ENCODE measurements at places on chromosomes 2 and 18.

DNA sequence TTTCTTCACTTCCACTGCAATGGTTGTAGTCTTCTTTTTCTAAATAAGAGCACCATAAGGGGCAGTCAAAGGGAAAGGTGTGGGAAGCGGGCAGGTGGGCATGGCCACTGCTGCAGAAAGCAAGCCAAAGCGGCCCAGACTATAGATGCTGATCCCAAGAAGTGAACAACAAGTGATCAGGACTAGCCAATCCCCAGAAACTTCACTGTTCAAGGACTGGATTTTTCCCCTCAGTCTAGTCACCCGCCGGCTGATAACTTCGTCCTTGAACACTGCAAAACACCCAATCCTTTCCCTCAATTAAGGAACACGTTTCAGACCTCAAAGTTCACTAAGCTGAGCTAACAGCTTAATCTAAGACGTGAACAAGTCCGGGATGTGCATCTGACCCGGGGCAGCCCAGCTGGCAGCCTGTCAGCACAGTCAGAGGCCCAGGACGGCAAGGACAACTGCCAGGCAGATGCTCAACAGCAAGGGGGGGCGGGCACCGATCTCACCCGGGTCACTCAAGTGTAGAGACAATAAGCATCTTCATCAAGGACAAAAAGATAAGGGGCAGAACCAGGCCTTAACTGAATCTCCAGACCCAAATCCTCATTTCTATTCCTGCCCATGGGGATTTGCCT is 59.8 kb downstream of the HDLBP start:
- no peak for DNase-seq

GRCh38 chr2:18154812-18155211 is 276.3 kb downstream of the KCNS3 start:
- DNase-seq: no peak

DNA sequence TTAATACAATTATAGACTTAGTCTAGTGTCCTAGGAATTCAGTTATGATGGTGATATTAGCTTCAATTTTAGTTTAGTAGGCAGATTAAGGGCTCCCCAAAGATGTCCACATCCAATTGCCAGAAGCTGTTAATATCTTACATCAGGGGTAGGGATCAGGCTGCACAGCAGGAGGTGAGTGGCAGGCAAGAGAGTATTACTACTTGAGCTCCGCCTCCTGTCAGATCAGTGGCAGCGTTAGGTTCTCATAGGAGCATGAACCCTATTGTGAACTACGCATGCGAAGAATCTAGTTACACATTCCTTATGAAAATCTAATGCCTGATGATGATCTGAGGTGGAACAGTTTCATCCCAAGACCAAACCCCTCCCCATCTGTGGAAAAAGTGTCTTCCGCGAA is 54.9 kb downstream of the NYAP2 start:
- DNase-seq: no peak

GRCh38 chr18:25235401-25236042 is 116.4 kb downstream of the ZNF521 start:
- DNase-seq: no peak

- DNase-seq: no peak
Measured at GRCh38 chr2:100742277-100743254, 77.4 kb upstream of the NPAS2 start.

GRCh38 chr2:239295377-239296019 is 105.3 kb downstream of the HDAC4 start:
- DNase-seq: no peak

- DNase-seq: no peak
Measured at GRCh38 chr2:150561076-150561475, 73.6 kb upstream of the RND3 start.
